ENCODE measurements at places on chromosomes 2 and 18.

DNA sequence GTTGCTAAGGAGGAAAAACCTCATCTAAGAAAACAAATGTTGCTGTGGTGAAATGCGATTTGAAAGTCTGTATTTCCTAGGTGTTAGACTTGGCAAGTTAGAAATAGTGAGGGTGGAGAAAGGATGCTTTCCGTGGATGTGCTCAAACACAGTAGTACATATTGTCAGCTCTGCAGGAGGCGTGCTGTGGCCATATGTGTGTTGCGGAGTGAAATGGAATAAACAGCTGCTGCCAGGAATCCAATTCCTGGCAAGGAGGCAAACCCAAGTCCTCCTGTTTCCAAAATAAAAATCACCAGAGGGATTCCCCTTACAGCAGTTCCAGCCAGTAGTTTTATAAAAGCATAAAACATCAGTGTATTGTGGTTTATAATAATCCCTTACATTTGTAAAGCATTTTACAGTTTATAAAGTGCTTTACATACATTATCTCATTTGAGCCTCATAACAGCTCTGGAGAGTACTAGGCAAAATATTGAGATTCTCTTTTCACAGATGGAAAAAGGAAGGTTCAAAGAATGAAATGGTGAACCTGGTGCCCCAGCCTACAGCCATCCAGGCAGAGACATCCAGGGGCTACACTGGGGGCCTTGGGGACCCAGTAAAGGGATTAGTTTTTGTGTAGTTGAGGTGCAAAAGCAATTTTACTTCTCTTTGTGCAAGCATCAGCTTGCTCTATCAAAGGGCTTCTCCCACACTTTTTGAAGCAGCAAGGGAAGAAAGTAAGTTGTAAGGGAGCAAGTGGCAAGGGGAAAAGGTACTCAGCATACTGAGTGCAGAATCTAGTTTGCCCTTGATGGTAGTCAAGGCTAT lies 206.0 kb downstream of the AGPS start:
- no peak for DNase-seq

GRCh38 chr2:215881582-215881981 lies 131.8 kb downstream of the MREG start:
- no peak for DNase-seq

- DNase-seq: no peak
Observed at GRCh38 chr2:137770166-137770565, 194.1 kb upstream of the HNMT start.

DNA sequence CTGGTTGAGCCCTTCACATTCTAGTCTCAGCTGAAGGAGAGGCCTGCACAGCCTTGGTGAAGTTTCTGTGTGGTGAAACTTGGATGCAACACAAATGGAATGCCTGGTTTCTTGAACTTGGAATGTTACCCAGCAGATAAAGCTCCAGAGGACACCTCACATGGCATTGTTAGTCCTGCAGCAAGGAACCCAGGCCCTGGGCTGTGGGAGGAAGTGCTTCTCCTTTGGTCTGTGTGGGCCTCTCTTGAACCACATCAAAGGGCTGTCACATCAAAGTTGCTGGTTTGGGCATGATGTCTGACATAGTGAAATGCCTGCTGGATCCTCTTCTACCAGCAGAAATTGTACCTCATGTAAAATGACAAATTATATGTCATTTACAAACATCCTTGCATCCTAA lies 198.5 kb downstream of the FHOD3 start:
- DNase-seq: no peak

GRCh38 chr18:76866666-76867065 lies 44.3 kb downstream of the ZNF236 start:
- DNase-seq: no peak
